NCI-H1105 (cell line): ENCODE measurements at places on chromosomes 1 and 21.

- DNase-seq: no peak
These were observed 22.4 kb upstream of the INTS3 start for GRCh38 chr1:153705484-153705883.

DNA sequence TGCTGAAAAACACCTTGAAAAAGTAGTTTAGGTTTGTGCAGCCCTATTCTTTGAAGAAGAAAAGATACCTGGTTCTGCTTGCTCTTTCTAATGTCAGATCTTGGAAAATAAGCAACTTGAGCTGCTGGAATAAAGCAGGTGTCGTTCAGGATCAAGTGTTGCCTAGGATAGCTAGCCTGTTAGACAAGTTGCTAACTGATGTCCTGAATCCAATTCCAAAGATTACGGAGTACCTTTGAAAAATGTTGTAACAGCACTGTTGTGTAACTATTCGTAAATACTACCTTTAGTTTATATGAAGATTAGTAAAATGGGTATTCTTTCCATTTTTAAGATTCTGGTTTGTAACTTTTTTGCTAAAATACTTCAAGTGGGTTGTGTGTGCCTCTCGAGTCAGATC lies 151.5 kb downstream of the CLEC20A start:
- no peak for DNase-seq

DNA sequence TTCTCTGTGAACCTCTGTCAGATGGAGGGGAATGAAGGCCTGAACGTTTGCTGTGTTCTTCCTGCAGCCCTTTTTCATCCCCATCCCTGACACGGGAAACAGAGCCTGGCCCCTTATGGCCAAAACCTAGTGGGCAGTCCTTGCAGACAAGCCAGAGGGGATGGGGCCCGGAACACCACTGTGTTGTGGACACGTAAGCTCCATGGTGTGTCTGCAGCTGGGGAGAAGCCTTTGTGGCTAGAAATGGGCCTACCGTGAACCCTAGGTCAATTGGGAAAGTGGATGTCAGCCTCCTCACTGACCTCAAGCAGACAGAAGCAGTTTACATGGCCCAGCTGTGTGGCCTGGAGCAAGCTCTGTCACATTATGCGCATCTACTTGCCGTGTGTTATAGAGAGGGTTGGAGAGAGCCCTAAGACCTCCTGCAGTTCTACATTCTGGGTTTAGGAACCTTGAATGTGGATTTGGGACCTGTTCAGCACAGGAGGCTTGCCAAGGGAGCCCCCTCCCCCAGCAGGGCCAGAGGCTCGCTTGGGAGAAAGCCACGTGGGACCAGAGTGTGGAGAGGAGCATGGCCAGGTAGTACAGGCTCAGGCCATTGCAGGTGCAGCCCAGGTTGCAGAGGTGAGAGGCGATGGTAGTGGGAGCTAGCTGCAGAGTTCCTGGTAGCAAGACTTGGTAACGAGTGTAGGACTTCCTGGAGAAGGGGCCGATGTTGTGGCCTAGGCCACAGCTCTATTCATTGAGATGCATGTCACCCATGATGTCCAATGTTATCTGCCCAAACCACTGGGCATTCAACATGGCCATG lies 20.7 kb downstream of the PARS2 start:
- DNase-seq: no peak

DNA sequence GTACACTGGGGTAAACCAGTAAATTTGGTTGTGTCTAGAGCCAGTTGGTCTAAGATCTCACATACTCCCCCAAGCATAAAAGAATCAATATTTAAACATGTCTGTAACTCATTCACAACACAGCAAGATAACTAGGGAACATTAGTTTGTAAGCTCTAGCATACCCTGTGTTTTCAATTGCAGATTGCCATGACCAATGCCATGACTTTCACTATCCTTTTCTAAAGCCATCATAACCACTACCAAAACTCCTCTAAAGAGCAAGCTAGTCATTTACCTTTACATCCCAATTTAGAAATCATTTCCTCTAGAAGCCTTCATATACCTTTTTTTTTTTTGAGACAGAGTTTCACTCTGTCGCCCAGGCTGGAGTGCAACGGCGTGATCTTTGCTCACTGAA lies 56.5 kb upstream of the PLA2G4A start:
- DNase-seq: no peak

- DNase-seq: no peak
These were observed 409.4 kb downstream of the BRINP3 start for GRCh38 chr1:190068304-190068703.

DNA sequence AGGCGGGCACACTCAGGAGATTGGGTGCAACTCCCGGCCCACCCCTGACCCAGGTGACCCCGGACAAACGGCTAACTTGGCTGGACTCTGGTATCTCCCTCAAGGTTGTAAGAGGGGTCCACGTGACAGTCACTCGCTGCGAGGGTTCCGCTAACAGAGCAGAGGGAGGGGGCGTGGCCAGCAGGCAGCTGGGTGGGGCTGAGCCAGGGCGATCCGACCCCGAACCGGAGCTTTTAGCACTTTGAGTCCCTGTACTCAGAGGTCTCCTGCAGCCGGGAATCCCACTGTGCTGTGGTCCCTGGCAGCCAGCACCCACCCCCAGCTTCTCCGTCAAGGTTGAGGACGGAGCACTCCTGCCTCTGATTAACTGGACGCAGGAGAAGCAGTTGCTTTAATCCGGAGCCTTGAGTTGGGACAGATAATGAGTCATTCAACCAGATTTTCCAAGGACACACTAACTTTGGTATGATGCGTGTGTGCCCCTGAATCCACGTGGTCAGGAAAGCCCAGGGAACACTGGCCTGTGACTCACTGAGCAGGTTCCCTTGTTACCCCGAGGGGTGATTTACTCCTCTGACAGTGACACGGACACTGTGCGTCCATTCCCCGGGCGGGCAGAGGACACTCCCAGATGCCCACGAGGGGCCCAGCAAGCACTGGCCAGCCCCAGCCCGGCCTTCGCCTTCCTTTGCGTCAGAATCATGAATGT lies 16.8 kb downstream of the TRPM2 start:
- peak; percentile 37 for DNase-seq

DNA sequence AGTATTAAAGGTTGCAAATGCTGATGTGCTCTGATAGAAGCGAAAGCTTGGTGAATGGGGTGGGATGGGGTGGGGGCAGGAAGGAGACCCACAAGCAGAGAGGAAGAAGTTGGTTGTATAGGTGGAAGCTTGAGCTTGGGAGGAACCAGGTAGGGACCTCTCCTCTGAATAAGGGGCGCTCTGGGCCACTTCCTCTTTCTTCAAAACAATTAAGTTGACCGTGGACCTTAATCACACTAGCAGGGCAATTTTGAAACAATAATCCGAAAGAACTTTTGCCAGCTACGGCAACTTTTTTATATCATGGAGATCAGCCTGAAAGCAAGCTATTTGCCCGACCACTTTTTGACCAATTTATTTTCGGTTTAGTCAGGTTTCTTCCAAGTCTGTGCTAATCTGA lies 1.9 kb upstream of the DYRK1A start:
- no peak for DNase-seq

DNA sequence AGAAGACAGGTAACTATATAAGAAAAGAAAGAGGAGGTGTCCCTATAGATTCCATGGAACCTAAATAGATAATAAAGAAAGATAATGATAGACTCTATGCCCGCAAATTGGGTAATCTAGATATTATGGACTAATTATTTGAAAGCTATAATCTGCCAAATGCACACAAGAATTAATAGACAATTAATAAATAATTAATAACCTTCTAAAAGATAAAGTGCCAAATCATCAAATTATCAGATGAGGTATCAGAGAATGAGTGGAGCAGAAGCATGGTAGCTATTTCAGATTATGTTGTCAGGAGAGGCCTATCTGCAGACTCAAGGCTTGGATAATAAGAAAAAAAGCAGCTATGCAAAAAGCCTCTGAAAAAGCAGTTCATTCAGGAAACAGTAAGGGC lies 1120.8 kb downstream of the PLA2G4A start:
- DNase-seq: no peak

GRCh38 chr1:226610671-226611070 lies 62.1 kb downstream of the STUM start:
- no peak for DNase-seq

DNA sequence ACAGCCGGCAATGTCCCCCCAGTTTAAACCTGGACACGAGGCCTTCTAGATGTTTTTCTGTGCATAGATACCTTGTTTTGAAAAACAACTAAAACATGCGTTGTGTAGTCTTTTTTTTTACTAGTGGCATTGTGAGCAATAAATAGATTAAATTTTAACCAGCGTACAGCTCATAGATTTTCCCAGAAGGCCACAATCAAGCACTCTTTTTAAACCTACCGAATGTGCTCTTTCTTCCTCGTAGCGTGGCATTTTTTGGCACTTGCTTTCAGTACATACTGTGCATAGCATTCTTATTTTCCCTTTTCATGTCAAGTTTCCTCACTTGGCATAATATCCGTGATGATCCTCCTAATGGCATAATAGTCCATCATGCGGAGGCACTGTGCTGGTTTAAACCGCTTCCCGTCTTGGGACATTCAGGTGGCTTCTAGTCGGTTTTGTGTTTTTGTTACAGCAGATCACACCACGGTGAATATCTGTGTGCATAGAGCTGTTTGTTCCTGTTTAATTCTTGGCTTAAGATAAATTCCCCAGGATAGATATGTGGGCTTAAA lies 95.3 kb downstream of the PDE9A start:
- DNase-seq: no peak

DNA sequence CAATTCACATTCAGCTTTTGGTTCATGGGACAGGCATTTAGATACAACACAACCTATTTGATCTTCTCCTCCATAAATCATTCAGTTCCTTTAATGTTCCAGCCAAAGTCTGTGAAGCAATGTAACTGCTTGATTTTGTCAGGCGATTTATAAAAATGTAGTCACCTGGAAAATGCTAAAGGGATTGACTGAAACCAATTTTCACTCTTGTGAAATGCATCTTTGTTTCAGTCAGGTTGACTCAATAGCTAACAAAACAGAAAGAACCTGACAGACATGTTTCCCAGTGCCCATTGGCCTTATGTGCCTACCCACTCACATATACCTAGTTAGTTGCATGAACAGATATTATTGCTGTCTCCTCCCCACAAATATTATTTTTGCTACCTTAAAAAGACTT lies 335.7 kb downstream of the CHRM3 start:
- DNase-seq: no peak

DNA sequence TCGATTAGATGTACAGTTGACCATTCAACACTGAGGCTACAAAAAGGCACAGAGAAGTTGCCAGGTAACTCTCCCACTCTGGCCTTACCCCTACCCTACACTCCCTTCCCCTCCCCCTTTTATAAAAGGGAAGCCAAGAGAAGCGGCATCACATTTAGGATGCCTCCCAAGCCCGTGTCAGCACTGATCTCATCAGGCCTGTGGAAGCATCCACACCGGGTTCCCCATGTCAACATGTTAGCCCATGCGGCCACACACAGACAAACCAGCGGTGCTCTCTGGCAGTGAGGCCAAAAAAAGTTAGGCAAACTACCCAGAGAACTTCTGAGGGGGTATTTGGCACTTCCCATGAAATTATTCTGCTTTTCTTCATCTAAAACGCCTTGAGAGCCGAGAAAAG lies 29.9 kb downstream of the BCAR3 start:
- no peak for DNase-seq

DNA sequence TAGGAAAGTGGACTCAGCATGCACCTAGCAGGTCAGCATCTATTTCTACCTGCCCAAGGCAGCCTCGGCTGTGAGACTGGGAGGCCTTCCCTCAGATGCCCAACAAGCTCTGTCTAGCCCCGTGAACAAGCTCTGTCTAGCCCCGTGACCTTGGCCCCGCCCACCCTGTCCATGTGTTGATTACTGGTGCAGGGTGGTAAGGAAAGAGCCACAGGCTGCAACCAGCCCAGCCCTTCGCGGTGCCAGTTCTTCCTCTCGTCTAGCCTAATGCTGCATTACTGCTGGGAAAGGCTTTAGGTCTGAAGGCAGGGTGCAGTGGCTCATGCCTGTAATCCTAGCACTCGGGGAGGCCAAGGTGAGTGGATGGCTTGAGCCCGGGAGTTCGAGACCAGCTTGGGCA lies 2.2 kb downstream of the GPR153 start:
- no peak for DNase-seq

DNA sequence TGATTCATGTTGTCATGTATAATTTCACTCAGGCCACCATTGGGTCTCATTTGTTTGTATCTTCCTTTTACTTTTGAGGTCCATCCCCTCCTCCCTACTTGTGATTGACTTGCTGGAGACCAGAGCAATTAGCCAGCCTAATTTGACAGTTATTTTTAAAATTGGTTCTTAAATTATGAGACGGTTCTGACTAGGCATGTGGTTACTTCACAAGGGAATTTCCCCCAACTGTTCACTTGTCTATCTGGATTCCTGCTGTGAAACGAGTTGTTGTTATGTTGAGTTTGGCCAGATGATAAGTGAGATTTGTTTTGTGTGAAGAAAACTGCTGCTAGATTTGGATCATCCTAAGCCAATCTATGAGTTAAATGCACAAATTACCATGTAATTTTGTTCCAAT lies 359.1 kb downstream of the BARHL2 start:
- DNase-seq: no peak

DNA sequence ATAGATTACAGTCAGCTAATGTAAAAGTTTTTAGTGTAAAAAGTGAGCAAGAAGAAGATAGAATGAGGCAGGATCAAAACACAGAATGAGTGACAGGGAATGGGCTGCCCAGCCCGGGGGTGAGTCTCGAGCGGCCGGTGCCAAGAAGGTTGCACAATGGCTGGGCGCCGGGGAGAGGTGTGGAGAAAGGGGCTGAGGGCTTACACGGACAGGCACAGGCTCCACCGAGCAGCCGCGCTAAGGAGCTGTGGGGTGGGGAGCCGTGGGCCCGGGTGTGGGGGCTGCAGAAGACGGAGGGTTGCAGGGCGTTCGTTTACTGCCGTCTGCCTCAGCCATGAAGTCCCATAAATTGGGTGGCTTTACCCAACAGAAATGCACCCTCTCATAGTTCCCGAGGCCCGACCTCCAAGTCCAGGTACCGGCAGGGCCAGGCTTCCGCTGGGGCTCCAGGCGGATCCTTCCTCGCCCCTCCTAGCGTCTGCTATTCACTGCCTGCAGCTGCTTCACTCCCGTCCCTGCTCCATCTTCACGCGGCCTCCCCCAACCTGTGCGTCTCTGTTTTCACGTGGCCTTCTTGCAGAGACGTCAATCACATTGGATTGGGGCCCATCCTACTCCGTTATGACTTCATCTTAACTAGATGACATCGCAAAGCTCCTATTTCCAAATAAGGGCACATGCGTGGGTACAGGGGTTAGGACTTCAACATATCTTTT lies 277.2 kb downstream of the CAMTA1 start:
- DNase-seq: no peak

DNA sequence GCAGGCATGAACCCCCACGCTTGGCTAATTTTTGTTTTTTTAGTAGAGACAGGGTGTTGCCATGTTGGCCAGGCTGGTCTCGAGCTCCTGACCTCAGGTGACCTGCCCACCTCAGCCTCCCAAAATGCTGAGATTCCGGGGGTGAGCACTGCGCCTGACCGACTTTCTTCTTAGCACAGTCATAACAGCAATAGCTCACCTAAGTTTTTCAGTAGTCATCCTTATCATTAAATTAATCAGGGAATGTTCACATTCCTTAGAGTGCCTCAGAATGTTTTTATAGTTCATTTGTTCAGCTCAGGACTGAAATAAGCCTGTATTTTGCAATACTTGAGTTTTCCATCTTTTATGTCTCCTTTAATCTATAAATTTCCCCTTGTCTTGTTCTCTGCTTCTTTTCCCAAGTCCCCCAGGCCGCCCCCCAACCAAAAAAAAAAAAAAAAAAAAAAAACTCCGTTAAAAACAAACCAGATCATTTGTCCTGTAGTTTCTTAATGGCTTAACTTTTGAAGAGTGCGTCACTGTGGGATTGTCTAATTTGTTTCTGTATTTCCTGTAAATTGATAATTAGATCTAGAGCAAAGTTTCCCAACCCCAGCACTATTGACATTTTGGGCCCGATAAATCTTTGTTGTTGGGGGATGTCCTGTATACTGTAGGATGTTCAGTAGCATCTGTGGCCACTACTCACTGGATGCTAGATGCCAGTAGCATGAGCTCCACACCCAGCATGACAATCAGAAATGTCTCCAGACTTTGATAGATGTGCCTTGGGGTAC lies 120.7 kb downstream of the ITSN1 start:
- no peak for DNase-seq
